ENCODE measurements at places on chromosomes 12 and 14.

GRCh38 chr12:26116829-26117715 lies 7.8 kb downstream of the BHLHE41 start:
- DNase-seq, result peak; percentile 48
- no peaks in the 10 kb centered on the region for H3K36me3 ChIP-seq
- peak overlapping the region; percentile 38 for H3K4me3 ChIP-seq
- no peaks in the 10 kb centered on the region for H3K27me3 ChIP-seq
- 0 out of 2 replicates have a peak overlapping the region, but pooled peaks have one; percentile 14 for H3K27ac ChIP-seq
- H3K4me1 ChIP-seq, result peaks cover 50% of the 10 kb centered on the region

- no peaks in the 10 kb centered on the region for H3K4me1 ChIP-seq
- no peaks in the 10 kb centered on the region for H3K27me3 ChIP-seq
- H3K4me3 ChIP-seq, result no peak overlapping the region
- peak; percentile 45 for DNase-seq
- no peak overlapping the region for H3K27ac ChIP-seq
These were observed 276.6 kb downstream of the NRXN3 start for GRCh38 chr14:78446807-78447206.

GRCh38 chr14:68584786-68585185 lies 208.1 kb downstream of the ZFP36L1 start:
- no peak overlapping the region for H3K4me3 ChIP-seq
- DNase-seq, result no peak
- no peaks in the 10 kb centered on the region for H3K36me3 ChIP-seq
- H3K4me1 ChIP-seq, result no peaks in the 10 kb centered on the region
- H3K27ac ChIP-seq, result no peak overlapping the region

- H3K36me3 ChIP-seq, result no peaks in the 10 kb centered on the region
- H3K4me1 ChIP-seq, result peaks cover 34% of the 10 kb centered on the region
- no peak overlapping the region for H3K27ac ChIP-seq
- H3K27me3 ChIP-seq, result no peaks in the 10 kb centered on the region
- H3K4me3 ChIP-seq, result no peak overlapping the region
- no peak for DNase-seq
These were observed 1.8 kb downstream of the GALNT6 start for GRCh38 chr12:51389302-51389999.

- no peaks in the 10 kb centered on the region for H3K36me3 ChIP-seq
- no peaks in the 10 kb centered on the region for H3K27me3 ChIP-seq
- no peak overlapping the region for H3K4me3 ChIP-seq
- no peak overlapping the region for H3K27ac ChIP-seq
- H3K4me1 ChIP-seq, result no peaks in the 10 kb centered on the region
These were observed 109.3 kb upstream of the EVL start for GRCh38 chr14:99955826-99956455.

DNA sequence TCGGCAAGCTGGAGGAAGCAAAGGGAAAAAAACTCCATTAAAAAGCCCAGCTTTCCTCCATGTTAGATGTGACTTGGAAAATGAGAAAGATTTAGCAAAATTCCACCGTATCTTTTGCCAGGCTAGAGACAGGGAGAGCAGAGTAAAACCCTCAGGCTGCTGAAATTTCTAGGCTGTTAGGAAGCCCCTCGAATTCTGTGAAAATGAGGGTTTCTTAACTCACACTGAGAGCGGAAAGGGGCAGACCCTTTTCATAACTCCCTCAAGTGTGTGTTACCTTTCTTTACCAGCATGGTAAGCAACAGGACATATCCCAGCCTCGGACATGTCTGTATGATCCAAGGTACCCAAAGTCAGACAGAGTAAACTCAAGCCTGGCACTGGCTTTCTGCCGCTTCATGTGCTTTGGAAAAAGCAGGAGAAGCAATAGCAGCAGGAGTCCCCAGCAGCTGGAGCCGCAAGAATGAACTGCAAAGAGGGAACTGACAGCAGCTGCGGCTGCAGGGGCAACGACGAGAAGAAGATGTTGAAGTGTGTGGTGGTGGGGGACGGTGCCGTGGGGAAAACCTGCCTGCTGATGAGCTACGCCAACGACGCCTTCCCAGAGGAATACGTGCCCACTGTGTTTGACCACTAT lies at the start of gene RHOJ:
Gene RHOJ (plus strand): TSS at position 37 of the 637 bp plus-strand sequence. CDS start 427 bp downstream, at position 464.
- no peaks in the 10 kb centered on the region for H3K27me3 ChIP-seq
- no peaks in the 10 kb centered on the region for H3K36me3 ChIP-seq
- H3K4me1 ChIP-seq, result no peaks in the 10 kb centered on the region
- H3K27ac ChIP-seq, result no peak within 1 kb of the TSS
- DNase-seq, result no peak

- H3K4me3 ChIP-seq, result peak overlapping the region; percentile 90
- H3K27ac ChIP-seq, result peak overlapping the region; percentile 51
- H3K36me3 ChIP-seq, result peaks cover 32% of the 10 kb centered on the region
- H3K4me1 ChIP-seq, result peaks cover 13% of the 10 kb centered on the region
These were observed 824 bp downstream of the DDX55 start for GRCh38 chr12:123602651-123603195.

DNA sequence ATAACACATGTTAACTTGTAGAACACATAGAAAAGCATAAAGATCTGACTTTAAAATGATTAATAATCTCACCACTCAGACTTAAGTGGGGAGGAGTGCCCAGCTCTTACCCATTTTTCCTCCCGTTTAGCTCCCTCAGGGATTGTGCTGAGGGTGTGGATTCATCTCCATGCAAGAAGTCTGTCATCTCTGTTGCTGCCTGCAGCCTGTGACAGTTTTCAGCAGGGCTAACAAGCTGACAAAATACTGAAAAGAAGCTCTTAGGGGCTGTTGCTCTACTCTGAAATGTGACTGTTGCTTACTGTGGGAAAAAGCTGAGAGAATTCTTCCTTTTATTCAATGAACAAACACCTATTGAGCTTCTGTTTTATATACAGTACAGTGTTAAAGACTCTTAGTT lies 216.2 kb downstream of the CPNE8 start:
- H3K4me1 ChIP-seq, result no peaks in the 10 kb centered on the region
- no peaks in the 10 kb centered on the region for H3K27me3 ChIP-seq
- no peak overlapping the region for H3K4me3 ChIP-seq
- no peak for DNase-seq
- H3K36me3 ChIP-seq, result no peaks in the 10 kb centered on the region

DNA sequence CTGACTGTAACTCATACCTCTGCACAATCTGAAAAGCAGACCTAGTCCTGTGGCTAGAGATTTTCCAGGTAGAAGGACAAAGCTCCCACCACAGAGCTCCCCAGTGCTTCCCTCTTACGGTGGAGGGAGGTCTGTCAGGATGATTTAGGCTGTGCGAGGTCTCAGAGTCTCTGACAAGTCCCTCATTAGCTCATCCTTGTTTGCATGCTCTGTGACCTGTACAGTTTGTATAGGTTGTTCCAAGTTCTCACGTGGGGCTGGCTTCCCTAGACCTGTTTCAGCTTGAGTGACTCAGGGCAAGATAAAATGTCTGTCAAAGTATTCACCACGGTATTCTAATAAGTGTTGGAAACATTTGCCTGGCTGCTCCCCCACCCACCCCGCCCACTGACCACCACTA lies 34.8 kb downstream of the ASCL1 start:
- H3K27ac ChIP-seq, result no peak overlapping the region
- no peaks in the 10 kb centered on the region for H3K27me3 ChIP-seq
- no peak overlapping the region for H3K4me3 ChIP-seq
- no peak for DNase-seq

DNA sequence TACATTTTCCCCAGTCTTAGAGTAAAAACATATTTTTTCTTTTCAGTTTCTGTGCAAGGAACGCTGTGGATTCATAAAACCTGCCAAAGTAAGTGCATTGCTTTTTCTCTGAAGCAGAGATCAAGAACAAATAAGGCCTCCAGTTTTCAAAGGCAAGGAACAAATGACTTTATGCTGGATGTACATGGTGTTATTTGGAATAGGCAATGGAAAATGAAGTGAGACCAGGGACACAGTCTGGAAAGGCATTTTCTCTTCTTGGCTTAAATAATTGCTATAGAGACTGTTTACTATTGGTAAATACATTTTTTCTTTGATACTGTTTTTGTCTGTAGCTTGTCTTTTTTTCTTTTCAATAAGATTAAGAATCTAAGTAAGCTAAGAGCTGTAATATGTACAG lies 725.9 kb upstream of the MDGA2 start:
- DNase-seq, result no peak
- no peak overlapping the region for H3K27ac ChIP-seq
- no peaks in the 10 kb centered on the region for H3K4me1 ChIP-seq
- H3K27me3 ChIP-seq, result no peaks in the 10 kb centered on the region
